ENCODE measurements at places on chromosomes 16 and 17.
A peak's percentile ranks its signal among the peaks of the same experiment; 100 is the strongest.

GRCh38 chr17:49687878-49688491 lies 10.1 kb upstream of the SPOP start:
- DNase-seq = peak; percentile 81

DNA sequence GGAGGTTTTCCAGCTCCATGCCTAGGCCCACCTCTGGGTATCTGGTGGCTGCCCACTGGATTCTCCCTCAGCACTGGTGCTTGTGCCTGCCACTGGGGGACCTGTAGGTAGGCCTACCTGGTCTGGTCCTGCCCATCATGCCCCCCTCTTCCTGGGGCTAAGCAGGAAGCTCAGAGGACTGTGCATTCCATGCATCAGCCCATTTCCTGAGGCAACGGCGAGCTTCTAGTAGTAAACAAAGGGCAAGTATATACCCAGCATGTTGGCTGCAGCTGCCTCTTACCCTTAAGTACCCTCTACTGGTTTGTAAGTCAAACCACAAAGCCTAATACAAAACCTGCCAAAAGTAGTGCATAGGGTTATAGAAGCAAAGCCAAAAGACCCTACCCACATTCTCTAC lies 37.5 kb downstream of the SDR42E1 start:
- no peak for DNase-seq

GRCh38 chr16:86087011-86087895 lies 188.3 kb downstream of the IRF8 start:
- DNase-seq = no peak

DNA sequence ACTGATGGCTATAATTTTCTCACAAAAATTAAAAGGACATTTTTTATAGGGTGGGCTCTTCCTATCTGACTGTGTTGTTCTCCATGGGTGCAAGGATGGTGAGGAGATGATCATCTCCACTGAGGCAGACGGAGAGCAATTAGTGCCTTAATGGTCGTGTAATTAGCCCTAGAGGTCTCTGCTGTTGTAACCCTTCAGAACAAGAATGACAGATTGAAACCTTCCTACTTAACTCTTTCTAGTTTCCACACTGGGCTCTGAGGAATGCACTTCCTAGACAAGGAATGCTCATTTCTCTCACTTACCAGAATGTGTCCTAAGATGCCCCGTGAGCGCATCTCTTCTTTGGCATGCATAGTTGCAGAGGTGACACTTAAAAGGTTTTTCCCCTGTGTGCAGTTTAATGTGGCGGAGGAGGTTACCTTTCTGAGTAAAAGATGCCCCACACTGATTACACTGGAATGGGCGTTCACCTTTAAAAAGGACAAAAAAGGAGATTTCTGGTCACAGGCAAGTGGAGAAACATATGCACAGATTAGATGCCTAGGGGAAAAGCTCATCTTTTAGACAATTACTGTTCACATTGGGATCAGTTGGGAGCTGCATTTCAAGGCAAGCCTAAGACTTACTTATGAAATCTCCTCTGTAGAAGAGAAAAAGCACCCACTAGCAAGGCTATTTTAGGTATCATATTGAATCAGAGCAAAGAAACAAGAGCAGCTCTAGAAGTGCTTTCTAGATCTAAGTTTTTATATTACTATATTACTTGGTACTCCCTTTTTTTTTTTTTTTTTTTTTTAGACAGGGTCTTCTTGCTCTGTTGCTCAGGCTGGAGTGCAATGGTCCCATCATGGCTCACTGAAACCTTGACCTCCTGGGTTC lies 53.6 kb downstream of the GRB7 start:
- DNase-seq = peak; percentile 6

DNA sequence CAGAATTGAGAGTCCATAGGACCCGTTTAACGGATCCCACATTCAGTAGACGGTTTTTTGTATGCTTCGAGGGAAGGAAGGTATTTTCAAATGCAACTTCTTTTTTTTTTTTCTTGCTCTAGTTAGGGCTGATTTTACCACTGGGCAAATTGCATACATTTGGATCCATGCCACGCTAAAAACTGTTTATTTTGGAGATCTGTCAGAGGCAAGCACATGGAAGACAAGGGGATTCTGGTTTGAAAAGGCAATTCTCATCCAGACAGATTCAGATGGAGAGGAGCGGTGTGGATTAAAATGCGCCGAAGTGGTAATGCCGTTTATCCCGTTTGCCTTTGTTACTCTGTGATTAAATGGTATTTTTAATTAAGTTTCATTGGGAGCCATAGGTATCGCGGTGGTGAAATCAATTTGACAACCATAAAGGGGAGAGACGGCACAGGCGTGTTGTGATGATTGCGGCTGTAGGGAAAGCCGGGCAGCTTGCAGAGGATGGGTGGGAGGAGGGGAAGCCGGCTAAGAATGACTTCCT lies 170.4 kb downstream of the IRX3 start:
- no peak for DNase-seq

DNA sequence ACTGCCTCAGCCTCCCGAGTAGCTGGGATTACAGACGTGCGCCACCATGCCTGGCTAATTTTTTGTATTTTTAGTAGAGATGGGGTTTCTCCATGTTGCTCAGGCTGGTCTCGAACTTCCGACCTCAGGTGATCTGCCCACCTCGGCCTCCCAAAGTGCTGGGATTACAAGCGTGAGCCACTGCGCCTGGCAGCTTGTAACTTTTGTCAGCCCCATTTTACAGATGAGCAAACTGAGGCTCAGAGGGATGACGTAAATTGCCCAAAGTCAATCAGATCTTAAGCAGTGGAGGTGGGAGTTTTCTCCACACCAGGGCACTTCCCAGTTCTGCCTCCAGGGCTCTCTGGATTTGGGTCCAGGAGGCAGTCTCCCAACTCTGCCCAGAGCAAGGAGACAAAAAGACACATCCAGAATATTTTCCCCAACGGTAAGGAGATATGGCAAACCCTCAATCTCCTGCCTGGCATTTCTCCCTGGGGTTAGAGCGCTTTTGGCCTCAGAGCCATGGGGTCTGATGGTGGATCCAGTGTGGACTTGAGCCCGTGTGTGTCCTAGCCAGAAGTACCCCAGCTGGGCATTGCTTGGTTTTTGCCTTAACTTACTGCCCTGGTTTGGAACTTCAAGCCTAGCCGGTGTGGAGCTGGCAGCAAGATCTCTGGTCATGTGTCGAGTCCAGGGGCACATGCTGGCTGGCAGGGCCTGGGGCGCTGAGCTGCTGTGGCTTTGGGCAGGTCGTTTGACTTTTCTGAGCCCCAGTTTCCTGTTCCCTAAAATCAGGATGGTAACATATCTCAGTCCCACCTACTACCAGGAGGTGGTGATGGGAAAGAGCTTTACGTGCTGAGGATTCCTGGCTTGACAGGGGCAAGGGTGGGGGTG lies 3.4 kb downstream of the ADAM11 start:
- no peak for DNase-seq

GRCh38 chr17:61635913-61636432 lies 45.0 kb upstream of the NACA2 start:
- peak; percentile 70 for DNase-seq

DNA sequence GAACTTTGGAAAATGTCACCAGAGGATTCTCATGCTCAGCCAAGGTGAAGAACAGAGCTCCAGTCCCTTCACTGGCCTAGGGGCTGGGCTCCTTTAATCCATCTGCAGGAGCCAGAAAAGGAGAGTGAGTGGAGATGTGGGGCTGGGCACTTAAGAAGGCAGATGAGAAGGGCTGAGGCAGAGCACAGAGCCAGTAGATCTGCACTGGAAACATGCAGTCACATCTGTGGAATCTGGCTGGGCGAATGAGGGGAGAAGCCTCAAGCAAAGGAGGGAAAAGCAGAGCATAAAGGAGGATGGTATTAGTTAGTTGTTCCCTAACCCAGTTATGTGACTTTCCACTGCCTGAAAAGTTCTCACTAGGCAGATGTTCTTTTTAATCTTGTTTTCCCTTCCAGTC lies 50.4 kb upstream of the BCAR1 start:
- peak; percentile 62 for DNase-seq

GRCh38 chr17:46727572-46728348 lies 90.7 kb downstream of the WNT3 start:
- peak; percentile 89 for DNase-seq

DNA sequence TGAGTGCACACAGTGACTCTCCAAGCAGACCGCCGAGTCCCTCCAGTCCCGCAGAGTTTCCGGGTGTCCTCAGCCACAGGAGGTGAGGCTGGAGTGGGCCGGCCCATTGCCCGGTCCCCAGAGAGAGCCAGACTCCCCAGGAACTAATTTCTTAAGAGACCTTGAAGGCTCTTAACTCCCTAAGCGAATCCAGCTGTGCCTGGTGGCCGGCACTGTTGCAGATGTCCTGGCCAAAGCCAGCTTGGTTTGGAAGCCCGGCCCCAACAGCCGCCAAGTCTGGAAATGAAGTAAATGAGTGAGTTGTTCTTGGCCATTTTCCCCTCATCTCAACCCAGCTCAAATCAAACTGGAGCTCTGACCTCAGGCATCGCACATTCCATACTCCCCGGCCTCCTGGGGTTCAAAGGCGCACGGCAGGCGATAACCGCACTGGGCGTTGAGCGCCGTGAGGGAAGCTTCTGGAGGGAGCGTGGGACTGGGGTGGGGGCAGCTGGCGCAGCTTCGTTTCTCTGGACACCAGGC lies 42.0 kb downstream of the CMIP start:
- peak; percentile 82 for DNase-seq

DNA sequence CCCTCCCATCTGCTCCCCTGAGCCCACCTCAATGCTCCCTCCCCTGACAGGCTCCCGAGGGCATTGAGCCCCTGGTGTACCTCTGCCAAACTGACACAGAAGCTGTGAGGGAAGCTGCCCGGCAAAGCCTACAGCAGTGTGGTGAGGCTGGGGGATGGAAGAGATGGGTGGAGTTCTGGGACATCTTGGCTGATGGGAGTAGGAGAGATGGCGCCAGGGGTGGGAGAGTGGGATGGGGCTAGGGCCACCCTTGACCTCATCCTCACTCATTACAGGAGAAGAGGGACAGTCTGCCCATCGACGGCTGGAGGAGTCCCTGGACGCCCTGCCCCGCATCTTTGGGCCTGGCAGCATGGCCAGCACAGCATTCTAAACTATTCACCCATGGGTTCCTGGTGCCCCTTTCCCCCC lies 16.2 kb upstream of the CTCF start:
- no peak for DNase-seq

- DNase-seq = no peak
These were observed 23.7 kb downstream of the PHLPP2 start for GRCh38 chr16:71700831-71701230.

GRCh38 chr16:7946142-7946541 lies 613.5 kb downstream of the RBFOX1 start:
- no peak for DNase-seq

GRCh38 chr16:55091213-55091870 lies 160.7 kb downstream of the IRX5 start:
- DNase-seq = no peak

DNA sequence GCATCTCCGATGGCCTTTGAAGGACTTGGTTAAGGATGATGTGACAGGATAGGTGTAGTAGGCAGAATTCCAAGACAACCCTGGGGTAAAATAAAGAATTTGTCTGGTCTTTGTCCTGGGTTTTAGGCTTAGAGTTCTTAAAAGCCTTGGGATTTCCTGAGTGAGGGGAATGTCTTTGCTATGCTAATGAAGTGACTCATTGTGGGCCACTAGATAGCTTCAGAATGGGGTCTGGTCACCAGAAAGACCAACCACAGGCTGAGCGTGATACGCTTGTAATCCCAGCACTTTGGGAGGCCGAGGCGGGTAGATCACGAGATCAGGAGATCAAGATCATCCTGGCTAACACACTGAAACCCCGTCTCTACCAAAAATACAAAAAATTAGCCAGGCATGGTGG lies 182.8 kb upstream of the TOX3 start:
- DNase-seq = no peak

DNA sequence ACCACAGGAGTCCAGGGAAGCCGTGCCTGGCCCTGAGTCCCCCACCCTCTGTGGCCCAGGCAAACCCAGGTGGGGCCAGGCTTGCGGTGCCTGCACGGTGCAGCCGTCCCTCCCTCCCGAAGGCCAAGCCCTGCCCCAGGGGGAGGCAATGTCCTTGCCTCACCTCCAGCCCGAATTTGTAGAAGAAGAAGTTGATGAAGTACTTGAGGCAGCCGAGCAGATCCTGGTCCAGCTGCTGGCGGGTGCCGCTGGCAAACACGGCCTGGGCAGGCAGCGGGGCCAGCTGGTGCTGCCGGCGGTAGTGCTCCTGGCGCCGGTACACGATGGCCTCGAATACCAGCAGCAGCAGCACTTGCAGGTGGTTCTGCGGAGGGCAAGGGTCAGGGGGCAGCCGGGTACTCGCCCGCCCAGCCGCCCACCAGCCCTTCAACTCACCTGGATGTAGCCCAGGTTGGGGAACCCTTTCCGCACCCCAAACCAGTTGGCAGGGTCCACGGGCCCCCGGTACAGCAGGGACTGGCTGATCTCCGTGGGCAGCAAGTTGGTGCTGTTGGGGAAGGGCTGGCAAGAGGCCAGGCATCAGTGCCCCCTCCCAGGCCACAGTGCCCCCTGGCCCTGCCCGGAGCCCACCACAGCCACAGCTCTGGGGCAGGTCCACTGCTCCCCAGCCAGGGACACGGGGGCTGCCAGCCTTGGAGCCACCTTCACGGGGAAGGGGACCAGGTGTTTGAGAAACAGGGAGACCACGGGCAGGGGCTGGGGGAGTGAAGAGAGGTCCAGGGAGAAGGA lies 26.1 kb downstream of the CTU2 start:
- DNase-seq = no peak

DNA sequence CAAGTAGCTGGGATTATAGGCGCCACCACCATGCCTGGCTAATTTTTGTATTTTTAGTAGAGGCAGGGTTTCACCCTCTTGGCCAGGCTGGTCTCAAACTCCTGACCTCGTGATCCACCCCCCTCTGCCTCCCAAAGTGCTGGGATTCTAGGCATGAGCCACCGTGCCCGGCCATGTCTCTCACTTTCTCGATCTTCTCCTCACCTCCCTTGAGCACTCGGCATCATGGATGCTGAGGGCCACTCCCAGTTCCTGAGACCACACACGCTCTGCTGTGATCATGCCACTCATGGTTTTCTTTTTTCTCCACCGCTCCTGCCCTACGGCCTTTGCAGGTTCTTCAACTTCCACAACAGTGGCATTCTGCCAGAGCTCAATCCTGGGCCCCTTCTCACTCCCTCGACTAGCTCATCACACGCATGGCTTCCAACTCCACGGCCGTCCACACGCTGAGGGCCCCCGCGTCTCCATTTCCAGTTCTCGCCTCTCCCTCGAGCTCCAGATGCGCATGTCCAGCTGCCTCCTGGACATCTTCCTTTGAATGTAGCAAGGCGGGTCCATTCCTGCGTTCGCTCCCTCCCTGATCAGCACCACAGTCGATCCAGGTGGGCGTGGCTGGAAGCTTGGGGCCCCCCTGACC lies 5.5 kb upstream of the NCBP3 start:
- DNase-seq = no peak

- no peak for DNase-seq
These were observed 28.8 kb upstream of the PRKCB start for GRCh38 chr16:23807028-23807427.
